ENCODE measurements at places on chromosomes 6 and 20. TPM values are rescaled to one million over a fixed set of nuclear protein-coding genes. Genes with fewer than 3 reads are reported as not detected.

- DNase-seq, result no peak
These were observed 228.8 kb downstream of the SYNDIG1 start for GRCh38 chr20:24698189-24698588.

- no peak for DNase-seq
These were observed 106.0 kb upstream of the CDH4 start for GRCh38 chr20:61146023-61146422.

DNA sequence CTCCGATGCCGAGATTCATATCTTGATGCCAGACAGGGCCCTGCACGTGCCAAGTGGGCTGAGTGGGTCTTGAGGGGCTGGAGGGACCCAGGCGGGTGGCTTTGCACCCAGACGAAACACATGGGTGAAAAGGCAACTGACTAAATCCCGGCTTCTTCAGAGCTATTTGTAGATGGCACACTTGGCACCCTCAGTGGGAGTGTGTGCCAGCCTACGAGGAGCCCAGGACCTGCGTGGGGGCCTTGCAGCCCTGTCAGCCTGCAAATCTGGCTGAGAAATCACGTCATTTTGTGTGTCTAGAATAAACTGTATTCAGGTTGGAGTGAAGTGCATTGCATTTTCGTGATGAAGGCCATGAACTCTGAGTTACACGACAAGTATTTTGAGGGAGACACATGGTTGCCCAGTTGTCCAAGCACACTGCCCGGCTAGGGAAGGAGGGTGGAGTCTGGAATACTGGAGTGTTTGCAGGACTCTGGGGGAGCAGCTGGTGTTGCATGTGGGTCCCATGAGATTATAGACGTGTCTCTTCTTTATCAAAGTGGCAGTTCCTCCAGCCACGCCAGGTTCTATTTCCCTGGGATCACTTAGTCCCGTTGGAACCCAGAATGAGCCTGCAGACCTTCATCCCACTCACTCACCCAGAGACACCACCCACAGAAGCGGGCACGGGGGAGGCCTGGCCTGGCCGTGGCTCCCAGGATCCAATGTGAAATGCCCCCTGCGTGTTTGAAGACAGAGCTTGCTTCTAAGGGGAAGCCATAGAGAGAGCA lies 60.2 kb downstream of the DLL1 start:
- DNase-seq, result no peak

DNA sequence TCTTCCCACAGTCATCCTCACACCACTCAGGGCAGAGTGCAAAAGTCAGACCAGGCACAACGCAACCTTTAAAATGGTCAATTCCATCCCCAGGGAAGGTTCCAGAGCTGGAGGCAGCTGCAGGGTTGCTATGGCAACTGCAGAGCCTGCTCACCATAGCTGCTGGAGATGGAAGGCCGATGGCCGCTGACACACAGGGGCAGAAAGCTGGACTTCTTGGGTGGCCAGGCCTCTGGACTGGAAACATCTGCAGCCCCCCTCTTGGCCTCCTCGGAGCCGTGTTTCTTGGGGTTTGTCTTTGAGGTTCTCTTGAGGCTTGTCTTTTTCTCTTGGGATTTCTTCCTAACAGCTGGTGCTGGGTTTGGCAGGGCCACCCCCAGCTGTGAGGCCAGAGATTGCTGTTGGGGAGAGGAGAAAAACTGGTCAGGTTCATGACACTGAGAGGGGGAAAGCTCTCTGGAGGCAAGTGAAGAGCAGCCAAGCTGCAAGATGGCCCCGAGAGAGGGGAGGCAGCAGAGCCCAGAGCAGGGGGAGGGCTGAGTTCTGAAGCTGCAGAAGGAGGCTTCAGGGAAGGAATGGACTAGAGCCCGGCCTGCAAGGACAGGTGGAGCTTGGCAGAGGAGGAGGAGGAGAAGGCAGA lies 10.2 kb downstream of the BNIP5 start:
- no peak for DNase-seq

DNA sequence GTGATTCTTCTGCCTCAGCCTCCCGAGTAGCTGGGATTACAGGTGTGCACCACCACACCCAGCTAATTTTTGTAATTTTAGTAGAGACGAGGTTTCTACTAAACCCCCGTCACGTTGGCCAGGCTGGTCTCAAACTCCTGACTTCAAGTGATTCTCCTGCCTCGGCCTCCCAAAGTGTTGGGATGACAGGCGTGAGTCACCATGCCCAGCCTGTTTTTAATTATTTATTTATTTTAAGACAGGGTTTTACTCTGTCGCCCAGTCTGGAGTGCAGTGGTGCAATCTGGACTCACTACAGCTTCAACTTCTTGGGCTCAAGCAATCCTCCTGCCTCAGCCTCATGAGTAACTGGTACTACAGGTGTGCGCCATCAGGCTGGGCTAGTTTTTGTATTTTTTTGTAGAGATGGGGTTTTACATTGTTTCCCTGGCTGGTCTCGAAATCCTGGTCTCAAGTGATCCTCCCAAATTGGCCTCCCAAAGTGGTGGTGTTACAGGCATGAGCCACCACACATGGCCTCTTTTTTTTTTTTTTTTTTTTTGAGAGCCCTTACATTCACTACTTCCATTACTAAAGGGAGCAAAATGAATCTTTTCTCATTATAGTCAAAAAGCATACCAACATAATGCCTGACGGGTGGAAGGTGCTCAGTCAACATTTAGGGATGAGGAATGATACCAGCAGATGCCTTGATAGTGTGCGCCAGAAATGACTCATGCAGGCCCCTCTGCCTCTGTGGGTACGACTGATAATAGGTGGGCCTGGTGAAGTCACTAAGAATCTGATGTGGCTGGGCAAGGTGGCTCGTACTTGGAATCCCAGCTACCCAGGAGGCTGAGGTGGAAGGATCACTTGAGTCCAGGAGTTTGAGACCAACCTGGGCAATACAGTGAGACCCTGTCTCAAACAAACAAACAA lies 17.8 kb upstream of the RALGAPB start:
- no peak for DNase-seq

DNA sequence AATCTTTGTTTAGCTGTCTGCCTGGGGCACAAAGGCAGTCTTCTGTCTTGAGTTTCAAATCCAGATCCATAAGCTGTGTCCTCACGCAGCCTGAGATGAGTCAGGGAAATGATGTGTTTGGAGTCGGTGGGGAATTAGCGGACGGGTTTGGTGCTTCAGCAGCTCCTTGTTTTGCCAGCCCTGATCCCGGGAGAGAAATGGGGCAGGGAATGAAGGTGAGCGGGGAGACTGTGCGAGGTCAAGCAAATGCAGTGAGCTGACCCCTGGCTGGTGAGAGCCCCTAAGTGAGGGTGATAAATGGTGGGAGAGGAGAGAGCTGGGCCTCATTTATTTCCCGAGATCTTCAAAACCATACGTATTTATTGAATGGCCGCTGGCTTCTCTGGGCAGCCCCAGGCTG lies 21.6 kb downstream of the DUSP22 start:
- DNase-seq, result no peak

GRCh38 chr6:106561686-106562405 lies 67.5 kb downstream of the RTN4IP1 start:
- DNase-seq, result no peak

- DNase-seq, result no peak
These were observed 545.2 kb upstream of the MAN1A1 start for GRCh38 chr6:119894811-119895210.

DNA sequence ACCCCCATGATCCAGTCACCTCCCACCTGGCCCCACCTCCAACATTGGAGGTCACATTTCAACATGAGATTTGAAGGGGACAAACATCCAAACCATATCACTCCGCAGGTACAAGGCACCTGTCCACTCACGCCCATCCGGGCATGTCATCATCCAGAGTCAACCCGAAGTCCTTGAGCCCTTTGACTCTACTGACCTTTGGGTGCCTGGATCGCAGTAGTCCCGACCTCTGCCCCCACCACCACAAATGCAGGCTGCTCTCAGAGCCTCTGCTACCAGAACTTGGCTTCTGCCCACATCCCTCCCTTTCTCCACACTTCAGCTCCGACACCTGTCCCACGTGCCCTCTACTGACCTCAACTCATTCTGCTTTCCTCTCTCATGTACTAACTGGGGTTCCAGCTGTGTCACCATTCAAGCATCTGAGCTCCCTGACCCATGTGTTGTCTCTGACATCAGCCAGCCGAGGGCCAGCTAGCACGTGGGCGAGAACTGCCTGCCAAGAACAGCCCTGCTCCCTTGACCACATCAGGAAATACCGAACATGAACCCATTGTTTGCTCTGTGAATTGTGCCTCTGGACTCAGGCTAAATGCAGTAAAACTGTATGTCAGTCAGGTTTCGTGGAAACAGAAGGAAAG lies 498.3 kb upstream of the SULF2 start:
- DNase-seq, result peak; percentile 50

- DNase-seq, result no peak
These were observed 98.5 kb downstream of the HIVEP2 start for GRCh38 chr6:142846459-142846831.

- DNase-seq, result peak; percentile 32
These were observed 108.4 kb upstream of the PLEKHG1 start for GRCh38 chr6:150491131-150491810.

DNA sequence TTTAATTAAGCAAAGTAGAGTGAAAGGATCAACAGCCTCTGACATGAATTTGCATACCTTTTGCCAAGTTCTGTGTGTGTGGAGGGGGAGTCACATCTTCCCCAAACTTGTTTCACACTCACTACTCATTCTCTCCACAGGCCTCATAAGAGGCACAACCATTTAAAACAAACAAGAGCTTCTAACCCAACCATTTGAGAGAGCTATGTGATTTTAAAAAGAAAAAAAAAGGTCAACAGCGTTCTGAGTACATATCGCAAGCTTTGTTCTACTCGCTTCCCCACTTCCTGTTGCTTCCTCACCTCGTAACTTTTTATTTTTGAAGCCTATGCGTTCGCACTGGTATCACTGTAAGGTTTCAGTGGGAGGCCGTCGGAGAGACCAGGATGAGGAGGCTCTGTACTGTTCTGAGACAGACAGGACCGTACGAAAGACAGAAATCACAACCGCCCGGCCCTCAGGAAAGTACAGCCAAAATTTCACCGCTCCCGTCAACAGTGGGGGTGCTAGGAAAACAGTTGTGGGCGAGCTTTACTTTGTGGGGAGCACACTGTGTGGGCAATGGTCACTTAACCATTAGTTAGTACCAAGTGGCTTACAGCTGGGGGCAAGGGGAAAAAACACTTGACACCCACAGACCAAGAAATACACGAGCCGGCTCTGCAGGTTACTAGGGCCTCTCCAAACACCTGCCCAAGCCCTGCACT lies 61.3 kb downstream of the TRERF1 start:
- DNase-seq, result no peak

NOX3 gene
- not detected for total RNA-seq

ZFP57 gene
- total RNA-seq, result 3.0 TPM

VSX1 gene
- not detected for total RNA-seq

XKR7 gene
- 0.05 TPM for total RNA-seq

MOG gene
- total RNA-seq, result not detected

Data from ureter (tissue), 1 donor.